ENCODE measurements at places on chromosomes 4 and X. TPM values are rescaled to one million over a fixed set of nuclear protein-coding genes. Genes with fewer than 3 reads are reported as not detected.

PAPSS1 gene
- total RNA-seq, result 53.1 TPM

GABRG1 gene
- total RNA-seq, result not detected

ARMCX1 gene
- 41.9 TPM for total RNA-seq

GIMD1 gene
- total RNA-seq, result not detected

ZMAT1 gene
- total RNA-seq, result 0.43 TPM

SPANXA1 gene
- total RNA-seq, result not detected

OPHN1 gene
- 9.0 TPM for total RNA-seq

MAOA gene
- total RNA-seq, result 2.6 TPM

CTSO gene
- 12.2 TPM for total RNA-seq

All from fibroblast of villous mesenchyme (primary cell).